ENCODE measurements at places on chromosomes 6 and 20. TPM values are rescaled to one million over a fixed set of nuclear protein-coding genes. Genes with fewer than 3 reads are reported as not detected.

DNA sequence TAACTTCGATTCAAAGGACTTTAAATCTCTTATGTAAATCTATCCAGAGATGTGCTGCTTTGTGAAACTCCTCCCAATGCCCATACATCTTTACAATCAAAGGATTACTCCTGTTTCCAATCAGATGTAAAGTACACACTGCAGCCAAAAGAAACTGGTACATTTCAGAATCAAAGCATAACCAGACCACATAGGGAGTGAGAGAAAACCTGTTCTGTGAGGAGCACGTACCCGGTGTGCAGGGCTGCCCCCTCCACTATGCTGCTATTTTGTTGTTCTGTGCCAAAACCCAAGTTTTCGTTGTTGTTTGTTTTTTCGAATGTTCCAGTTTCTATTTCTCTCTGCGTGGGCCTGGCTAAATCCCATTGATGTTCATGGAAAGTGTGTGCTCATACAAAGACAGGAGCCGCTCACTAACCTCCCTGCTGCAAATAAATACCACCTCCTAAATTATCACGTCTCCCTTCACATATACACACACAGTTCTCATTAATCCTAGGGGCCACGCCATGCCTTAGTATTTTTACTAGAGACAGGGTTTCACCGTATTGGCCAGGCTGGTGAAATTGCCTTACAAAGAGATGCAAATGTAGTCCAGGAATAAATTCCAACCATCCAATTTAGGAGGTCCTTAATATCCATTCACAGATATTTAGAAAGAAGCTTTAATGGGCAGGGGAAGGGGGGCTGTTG is 52.9 kb downstream of the ATP9A start:
- no peak for DNase-seq

GRCh38 chr20:58908221-58908620 is 55.7 kb downstream of the GNAS start:
- DNase-seq, result no peak

DNA sequence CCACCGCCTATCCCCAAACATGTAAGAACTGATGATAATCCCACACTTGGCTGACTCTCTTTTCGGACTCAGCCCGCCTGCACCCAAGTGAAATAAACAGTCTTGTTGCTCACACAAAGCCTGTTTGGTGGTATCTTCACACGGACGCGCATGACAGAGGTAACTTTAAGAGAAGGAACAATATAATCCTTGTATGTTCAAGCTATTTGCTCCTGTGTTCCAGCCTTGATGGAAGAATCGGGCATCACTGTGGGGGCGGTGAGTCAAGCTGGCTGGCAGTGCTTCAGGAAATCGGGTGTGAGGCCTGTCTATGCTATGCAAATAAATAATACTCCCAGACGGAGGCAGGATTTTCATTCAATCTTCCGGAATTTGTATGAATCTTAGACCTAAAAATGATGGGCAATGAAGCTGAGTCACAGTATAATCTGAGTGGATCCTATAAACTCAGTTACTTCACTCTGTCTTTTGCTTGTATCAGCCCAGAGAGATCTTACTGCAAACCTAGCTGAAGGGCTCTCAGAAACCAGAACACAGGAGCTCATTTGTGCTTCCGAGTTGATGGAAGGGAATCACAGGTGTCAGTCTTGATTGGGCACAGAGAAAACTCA is 45.2 kb upstream of the NT5E start:
- no peak for DNase-seq

Gene SLC16A10
- total RNA-seq, result 12.1 TPM

Gene GSTA2
- not detected for total RNA-seq

DNA sequence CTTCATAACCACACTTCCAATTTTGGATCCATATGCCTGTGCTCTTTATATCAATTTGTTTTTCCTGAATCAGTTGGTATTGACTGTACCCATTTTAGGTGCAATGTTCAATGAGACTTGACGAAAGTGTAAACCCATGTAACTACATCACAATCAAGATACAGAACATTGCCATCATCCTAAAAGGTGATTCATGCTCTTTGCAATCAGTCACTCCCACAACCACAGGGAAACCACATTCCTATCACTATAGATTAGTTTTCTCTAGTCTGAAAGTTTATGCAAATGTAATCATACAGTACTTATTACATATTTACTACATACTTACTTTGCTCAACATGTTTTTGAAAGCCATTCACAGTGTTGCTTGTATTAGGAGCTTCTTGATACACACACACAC is 167.4 kb downstream of the ADGRG6 start:
- no peak for DNase-seq

GRCh38 chr6:25175196-25175595 is 104.0 kb upstream of the CARMIL1 start:
- DNase-seq, result no peak

- DNase-seq, result no peak
Measured at GRCh38 chr20:19074356-19074755, 138.1 kb upstream of the SLC24A3 start.

- no peak for DNase-seq
Measured at GRCh38 chr6:158812611-158813010, 6.6 kb downstream of the EZR start.

Gene B3GAT2
- total RNA-seq, result 17.2 TPM

Gene RNF5
- 36.8 TPM for total RNA-seq

- DNase-seq, result no peak
Measured at GRCh38 chr6:109485266-109485935, 2.4 kb upstream of the ZBTB24 start.

DNA sequence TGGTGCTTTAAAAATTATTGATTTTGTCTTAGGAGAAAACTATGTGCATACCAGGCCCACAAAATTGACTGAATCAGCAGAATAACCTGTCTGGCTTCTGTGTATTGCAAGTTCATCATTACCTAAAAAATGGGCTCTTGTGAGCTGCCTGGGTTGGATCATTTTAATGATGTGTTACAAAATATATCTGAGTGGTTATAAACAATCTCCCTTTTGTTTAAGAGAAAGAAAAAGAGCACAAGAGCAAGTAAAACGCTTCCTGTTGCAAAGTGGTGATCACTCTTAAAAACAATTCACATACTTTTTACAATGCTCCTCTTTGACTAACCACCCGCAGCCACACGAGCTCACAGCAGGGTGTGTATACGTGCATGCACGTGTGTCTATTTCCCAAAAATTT is 335.1 kb downstream of the HDGFL1 start:
- no peak for DNase-seq

GRCh38 chr6:122405417-122405816 is 6.0 kb downstream of the HSF2 start:
- DNase-seq, result no peak

Gene KCNK17
- 1.5 TPM for total RNA-seq

DNA sequence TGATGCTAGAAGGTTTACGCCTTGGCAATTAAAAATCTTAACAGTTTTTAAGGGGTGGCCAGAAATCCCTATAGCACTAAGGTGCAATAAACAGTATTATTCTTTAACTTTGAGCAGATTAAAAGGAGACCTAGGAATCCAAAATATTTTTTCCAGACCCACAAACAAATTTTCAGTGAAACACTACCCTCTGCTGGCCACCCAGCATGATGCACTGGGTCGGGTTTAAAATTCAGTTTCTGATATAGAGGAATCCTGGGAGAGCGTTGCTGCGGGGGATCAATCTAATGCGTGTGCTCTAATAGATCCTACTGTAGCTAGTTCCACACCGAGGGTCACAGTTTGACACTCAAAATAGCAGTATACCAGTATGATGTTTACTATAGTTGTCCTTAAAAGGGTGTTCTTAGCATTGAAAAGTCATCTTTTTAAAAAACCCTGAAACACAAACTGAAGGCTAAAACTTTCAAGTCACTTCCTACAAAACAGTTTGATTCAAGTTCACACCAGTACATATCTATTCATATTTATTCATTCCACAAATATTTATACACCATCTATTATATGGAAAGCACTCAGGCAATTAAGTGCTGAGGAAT is 10.2 kb downstream of the UBE3D start:
- peak; percentile 59 for DNase-seq

Gene NKAIN4
- 35.0 TPM for total RNA-seq

DNA sequence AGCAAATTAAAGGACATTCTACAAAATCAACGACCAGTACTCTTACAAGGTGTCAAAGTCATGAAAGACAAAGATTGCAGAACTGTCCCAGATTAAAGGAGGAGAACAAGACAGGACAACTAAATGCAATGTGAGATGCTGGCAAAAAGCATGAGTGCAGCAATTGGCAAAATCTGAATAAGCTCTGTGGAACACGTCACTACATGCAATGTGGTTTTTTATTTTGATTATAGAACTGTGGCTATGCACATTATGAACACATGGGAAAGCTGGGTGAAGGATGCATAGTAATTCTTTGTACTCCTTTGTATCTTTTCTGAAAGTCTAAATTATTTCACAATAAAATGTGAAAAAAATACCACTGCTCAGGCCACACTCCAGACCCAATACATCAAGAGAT is 509.4 kb downstream of the KIF16B start:
- no peak for DNase-seq

- DNase-seq, result no peak
Measured at GRCh38 chr6:108118810-108119768, 44.5 kb upstream of the OSTM1 start.

DNA sequence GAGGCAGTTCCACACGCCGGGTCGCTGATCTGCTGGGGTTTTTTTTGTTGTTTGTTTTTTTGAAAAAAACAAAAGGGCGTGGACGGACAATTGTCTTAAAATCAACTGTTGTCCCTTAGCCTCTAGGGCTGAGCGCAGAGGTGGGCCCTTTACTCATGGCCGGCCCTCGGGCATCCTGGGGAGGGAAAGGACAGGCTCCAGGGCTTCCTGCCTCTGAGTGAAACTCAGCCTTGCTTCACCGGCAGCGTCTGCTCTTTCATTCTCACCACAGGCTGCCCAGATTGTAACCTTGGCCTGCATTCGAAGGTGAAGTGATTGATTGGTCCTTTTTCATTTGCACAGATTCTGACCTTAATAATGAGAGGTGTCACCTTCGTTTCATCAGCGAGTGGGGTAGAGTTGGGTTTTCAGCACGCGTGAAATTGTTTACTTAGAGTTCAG is 797 bp downstream of the SMIM13 start:
- peak; percentile 46 for DNase-seq

DNA sequence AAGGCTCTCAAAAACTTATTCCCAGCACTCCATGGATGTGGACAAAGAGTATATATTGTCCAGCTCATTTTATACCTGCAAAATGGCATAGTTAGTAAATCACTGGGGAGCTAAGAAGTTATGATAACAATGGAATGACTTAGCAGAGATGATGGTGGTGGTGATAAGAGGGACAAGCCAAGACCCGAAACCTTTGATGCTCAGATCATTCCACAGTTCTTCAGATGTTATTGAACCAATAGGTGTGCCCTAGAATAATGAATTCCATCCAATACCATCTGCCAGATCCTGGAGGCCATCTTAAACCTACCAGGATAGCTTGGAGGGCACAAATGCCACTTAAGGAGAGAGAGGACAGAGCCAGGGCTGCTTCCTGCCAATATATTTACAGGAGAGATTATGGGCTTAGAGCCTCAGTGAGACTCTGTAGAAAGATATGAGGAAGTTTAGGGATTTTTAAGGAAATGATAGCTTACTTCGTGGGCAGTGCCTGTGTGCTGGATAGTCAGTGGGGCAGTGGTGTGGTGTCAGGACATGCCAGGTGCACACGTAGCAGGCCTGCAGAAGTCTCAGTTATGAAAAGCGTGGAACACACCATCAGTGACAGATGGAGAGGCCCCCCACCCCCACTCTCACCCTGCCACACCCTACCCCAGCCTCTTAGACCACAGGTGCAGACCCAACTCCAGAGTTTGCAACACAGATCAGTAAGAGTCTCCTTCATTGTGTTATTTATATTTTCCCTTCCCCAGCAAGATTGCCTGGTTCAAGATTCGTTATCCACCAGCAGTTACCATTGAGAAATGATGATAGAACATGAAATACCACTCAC is 209.7 kb upstream of the SUPT3H start:
- DNase-seq, result no peak

- DNase-seq, result no peak
Measured at GRCh38 chr6:55937261-55937947, 62.0 kb upstream of the BMP5 start.
